ENCODE measurements at places on chromosomes 1 and 21.

DNA sequence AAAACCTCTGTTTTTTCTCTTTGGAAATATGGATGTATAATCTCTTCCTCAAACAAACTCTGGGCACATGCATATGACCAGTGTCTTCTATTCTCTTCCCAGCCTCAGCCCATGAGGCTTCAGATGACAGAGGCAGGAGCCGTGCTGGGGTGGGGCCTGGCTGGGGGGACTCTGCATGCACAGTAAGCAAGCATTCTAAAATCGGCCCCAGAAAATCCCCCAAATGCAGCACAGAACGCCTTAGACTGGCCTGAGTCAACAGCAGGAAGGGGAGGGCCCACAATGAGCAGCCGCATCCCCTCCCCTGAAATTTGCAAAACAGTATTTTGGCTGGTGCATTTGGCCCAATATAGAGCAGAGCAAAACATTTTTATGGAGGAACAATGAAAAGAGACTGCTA is 47.8 kb downstream of the ITPKB start:
- no peak for DNase-seq

DNA sequence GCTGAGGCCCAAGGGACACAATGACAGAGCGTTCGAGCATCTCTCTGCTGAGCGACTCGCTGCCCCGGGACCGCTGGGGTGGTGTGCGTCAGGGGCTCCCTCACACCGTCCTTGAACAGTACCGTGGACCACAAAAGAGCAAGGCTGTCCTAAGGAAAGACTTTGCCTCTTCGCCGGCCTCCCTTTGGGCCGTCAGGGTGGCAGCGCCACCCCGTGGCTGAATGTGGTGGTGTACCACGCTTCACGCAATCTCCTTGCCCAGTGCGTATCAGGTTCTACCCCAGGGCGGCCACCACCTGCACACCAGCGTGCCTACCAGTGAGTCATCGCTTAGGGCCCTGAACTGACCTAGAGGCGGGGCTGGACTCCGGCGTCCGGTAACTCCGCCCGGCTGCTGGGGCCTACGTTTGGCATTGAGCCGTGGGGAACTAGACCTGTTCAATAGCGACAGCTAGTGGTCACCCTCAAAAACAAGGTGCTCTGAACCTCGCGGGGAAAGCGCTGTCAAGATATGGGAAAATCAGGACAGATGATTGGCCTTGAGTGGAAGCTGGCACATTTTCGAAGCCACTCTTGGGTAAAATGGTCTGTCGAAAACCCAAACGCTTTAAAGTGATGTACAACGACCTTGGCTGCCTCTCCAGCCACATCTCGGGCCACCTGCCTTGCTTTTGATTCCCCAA is 8.1 kb upstream of the TRAF3IP3 start:
- peak; percentile 87 for DNase-seq

DNA sequence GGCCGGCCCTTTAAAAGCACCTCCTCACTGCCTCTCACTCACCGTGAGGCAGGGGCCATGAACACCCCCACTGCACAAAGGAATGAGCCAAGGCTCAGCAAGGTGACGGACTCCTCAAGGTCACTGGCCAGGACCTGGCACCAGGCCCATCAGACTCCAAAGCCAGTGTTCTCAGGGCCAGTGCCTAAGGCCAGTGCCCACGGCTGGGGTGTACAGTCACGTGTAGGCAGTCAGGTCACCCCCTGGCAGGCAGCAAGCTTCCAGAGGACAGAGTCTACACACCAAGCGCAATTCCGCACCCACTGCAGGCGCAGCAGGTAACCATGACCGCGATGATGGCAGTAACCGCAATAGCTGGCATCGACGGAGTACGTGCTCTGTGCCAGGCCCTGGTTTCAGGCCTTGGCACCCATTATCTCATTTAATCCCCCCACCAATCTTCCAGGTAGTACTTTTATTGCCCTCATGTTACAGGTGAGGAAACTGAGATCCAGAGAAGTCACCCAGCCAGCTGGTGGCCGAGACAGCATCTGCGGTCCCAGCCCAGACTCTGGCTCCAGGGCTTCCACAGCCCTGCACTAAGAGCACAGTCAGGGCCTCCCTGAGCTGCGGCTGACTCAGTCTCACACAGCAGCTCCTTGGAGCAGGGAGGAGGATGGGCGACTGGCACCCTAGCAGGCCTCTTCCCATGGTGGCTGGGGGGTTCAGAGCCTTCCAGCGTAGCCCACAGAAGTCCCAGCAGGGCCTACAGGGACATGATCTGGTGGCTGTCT is 27.0 kb downstream of the RAP1GAP start:
- no peak for DNase-seq

DNA sequence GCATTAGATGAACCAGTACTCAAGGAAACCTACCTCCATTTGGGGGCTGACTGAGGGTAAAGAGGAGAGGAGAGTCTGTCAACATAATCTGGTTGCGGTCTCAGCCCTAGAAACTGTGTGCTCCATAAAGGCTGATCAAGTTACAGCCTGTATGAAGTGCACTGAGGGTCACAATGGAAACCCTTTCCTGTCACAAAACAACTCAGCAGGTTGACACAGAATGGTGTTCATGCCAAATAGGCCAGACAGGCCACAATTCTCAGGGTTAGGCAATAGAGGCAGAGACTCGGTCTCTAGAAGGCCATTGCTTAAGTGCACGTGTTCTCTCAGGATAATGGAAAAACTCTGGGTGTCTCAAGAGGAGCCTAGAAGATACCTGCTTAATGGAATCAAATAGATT is 4.1 kb upstream of the ANKRD35 start:
- DNase-seq: no peak

- no peak for DNase-seq
Measured at GRCh38 chr1:116737855-116738321, 16.3 kb upstream of the CD2 start.

DNA sequence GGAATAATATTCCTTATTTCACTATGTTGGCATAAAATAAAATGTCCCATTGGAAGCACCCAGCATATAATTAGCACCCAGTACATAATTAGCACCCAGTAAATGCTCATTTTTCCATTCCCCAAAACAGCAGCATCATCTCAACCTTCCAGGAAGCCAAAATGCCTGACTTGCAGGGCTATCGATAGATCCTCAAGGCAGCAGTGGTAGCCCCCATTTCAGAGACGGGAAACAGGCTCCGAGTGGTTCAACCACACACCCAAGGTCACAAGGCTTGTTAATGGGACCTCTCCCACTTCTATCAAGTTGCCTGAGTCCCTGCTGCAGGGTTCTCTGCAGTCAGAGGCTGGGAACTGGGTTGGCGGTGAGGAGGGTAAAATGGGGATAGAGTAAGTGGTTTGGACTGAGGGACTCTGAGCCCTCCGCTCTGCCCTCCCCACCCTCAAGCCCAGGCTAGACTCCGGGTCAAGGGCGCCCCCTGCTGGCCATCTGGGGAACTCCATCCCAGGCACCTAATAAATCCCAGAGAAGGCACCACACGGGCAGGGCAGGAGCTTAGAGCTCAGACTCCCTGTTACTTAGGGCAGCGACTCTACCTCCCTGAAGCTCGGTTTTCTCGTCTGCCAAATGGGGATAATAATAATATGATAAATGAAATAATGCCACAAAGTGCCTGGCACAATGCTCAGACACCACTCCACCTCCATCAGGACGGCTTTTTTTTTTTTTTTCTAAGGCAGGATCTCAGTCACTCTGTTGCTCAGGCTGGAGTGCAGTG is 21.9 kb upstream of the LAPTM5 start:
- DNase-seq: peak; percentile 100

DNA sequence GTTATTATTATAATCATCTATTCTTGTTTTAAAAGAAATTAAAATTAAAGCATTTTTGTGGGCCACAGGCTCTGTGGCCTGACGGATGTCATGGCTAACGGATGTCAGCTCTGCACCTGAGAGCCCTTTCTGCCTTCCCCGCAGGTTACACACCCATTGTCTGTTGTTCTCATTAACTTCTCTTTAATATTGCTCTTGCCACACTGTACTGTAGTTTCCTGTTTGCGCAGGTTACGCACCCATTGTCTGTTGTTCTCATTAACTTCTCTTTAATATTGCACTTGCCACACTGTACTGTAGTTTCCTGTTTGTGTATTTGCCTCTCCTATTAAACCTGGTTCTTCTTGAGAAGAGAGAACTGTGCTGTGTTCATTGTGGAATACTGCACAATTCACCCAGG is 294.4 kb upstream of the PLXNA2 start:
- no peak for DNase-seq

GRCh38 chr1:66438062-66438461 is 95.9 kb upstream of the SGIP1 start:
- DNase-seq: no peak

DNA sequence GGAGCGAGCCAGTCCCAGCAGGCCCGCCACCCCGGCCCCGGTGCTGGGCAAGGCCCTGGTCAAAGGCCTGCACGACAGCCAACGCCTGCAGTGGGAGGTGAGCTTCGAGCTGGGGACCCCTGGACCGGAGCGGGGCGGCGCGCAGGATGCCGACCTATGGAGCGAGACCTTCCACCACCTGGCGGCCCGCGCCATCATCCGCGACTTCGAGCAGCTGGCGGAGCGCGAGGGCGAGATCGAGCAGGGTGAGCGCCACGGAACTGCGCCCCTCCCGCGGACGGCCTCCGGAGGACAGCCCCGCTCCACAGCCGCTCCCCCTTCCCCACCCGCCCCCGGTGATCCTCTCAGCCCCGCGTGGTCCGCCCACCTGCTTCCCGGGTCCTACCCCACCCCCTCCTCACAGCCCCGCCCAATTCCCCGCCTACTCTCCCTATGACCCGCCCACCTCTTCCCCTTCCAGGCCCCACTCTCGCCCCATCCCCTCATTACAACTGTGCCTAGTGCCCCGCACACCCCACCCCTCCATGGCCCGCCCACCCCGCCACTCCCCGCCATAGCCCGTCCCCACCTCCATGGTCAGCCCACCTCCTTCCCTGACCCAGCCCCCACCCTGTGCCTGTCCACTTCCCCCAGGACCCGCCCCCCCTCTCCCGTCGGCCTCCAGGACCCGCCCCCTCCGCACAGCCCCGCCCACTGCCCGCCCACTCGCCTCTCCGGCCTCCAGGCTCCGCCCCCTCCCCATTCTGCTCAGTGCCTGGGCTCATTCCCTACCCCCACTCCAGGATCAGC is 52.7 kb downstream of the VWA5B1 start:
- DNase-seq: no peak

GRCh38 chr1:47814612-47815395 is 182.4 kb downstream of the TRABD2B start:
- no peak for DNase-seq

GRCh38 chr1:114130213-114130612 is 23.5 kb downstream of the SYT6 start:
- DNase-seq: no peak

- no peak for DNase-seq
Measured at GRCh38 chr1:16203550-16203949, 8.9 kb downstream of the ARHGEF19 start.

DNA sequence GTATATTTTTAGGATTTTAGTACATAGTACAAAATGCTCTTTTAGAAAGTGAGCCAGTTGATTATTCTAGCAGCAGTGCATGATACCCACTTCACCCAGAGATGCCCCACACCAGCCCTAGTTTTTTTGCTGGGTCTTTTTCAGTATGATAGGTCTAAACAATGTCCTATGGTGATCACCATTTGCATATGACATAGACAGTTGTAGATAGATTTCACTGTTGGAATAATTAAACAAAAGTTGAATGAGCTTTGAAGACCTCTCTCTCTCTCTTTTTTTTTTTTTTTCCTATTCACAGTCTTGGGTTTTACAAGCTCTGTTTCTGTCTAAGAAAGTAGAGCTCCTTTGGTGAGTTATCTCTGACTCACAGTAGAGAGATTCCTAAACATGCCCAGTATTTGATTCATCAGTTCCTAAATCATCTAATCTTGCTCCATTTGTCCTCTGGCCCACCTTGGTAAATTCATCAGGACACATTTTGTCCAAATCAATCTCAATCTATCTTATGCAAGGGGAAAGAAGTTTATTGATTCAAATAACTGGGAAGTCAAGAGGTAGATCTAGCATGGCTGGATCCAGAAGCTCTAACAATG is 44.7 kb upstream of the VAV3 start:
- no peak for DNase-seq
